ENCODE measurements at places on chromosomes 1 and 21.

DNA sequence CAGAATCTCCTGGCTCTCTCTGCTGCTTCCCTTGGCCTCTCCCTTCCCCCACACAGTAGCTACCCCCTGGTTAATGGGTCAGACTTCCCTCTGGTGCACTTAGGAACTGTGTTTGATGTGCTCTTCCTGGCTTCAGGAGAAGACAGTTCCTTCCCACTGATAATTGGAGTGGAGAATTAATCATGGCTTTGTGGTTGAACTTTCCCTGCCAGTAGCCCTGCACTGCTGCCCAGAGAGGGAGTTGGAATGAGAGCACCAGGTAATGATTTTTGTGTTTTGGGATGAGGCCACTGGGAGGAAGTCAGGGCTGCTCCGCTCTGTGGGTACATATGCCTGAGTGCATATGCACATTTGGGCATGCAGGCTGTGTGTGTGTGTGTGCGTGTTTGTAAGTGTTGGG is 39.7 kb upstream of the PADI2 start:
- no peak for DNase-seq

DNA sequence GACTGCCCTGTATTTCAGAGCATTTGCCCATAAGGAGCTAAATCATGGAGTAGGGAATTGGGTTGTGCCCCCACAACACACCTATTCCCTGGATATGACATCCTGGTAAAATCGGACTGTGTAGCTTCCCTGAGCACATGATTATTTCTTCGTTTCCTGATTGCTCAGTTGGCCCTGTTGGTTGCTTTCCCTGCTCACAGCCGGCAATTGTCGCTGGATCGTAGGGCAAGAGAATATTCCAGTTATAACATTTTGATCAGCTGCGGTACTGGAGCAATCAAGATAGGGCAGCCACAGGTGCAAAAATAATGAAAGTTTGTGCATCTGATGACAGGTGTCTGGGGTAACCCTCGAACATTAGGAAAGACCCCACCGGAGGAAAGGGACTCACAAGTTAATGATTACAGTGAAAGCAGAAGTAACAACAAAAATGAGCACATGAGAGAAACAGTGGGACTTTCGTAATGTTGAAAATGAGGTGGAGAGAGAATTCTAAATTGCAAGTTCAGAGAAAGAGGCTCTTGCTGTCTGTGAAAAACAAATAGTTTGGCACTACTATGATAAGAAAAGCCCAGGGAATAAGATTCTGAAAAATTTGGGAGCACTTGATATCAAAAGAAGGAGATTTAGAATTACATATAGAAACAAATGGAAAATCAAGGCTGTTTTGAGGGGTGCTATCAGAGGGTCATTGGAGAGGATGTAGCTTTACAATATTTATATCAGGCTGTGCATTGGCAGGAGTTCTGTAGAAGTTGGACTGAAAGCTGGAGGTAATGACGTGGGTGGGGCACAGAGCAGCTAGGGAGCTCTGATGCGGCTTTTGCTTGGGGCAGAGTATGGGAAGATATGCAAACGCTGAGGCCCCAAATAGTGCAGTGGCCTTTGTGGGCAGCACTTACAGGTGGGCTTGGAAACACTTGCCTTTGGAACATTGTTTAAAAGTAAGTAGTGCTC is at the start of gene MAB21L3:
Gene MAB21L3 (plus strand): TSS at position 833 of the 957 bp plus-strand sequence. CDS start 1,217 bp downstream, outside the sequence.
- no peak for DNase-seq

GRCh38 chr21:39669485-39669884 is 56.7 kb downstream of the B3GALT5 start:
- no peak for DNase-seq

GRCh38 chr1:204716660-204717059 is 31.1 kb upstream of the LRRN2 start:
- DNase-seq, result no peak

- DNase-seq, result no peak
These were observed 56.3 kb downstream of the SLC9A1 start for GRCh38 chr1:27098431-27099134.

DNA sequence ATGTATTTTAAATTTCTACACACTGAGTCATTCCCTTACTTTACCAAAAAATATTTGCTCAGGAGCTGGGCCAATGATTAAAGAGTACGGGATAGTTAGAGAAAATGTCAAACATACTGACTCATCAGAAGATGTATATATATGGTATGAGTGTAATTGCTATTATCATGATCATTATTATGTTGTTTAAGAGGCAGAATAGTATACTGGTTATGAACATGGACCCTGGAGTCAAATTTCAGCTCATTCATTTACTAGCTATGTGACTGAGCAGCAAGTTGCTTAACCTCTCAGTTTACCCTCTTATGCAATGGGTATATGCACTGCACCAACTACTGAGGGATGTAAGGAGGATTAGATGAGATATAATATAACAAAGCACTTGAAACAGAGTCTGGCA is 41.2 kb upstream of the USH2A start:
- peak; percentile 81 for DNase-seq

DNA sequence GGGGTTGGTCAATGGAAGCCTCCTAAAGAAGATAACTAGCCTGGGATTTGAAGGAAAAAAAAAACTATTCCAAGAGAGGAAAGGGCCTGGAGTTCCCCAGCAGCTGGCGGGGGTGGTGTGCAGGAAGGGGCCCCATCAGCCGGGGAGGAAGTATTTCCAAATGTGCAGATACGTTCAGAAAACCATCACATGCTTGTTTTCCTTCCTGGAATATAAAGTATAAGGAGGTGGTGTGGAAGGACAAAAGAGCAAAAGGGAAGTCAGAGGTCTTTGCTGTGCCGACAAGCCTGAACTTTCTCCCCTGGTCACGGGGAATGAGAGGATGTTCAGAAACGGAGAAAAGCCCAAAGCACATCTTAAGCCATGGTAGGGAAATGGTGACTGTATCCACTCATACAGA is 72.0 kb upstream of the BACE2 start:
- DNase-seq, result no peak

DNA sequence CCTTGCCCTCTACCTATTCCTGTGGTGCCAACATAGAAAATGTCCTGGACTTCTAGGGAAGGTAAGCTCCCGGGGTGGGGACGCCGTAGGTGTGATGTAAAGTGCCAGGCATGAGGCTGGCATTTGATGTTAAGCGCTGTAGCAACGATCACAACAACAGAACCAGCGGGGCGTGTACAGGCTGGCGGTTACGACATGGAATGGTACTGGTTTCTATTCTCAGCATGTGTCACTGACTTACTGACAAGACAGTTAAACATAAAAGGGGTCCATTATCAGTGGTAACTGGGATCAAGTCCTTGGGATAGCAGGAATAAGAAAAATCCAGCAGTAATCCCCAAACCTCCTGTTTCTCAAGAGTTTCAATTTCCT is 58.9 kb downstream of the TGFBR3 start:
- no peak for DNase-seq

GRCh38 chr1:31183927-31184554 is 55.6 kb downstream of the NKAIN1 start:
- peak; percentile 71 for DNase-seq

- peak; percentile 58 for DNase-seq
These were observed 117.1 kb upstream of the IPO9 start for GRCh38 chr1:201711811-201712210.

DNA sequence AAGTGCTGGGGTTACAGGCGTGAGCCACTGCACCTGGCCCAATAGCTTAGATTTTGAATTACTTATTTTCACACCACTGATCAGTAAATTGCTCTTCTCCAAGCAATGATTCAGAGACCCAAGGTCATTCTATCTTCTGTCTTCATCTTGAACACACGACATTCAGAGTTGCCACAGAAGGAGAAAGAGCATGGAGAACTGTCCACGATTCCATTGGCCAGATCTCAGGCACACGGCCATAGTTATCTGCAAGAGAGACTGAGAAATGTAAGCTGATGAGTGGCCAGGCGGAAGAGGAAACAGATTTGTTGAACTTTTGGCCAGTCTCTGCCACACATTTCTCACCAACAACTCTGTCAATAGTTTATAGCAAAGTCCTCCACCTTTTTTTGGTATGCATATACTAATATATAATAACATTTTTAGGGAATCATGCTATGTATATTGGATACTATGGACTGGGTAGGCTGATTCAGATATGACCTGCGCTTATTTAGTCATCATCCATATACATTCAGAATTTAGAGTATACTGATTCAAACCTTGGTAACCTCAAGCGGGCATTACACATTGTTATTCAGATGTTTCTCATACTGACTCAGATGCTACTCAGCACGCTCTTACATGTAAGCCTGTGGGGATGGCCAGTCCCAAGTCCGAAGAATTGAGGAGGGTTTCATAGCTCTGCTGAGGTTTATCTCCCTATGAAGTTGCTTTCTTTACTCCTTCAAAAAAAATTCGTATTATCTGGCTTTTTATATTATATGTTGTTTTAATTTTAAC is 25.5 kb upstream of the CAP1 start:
- peak; percentile 81 for DNase-seq

DNA sequence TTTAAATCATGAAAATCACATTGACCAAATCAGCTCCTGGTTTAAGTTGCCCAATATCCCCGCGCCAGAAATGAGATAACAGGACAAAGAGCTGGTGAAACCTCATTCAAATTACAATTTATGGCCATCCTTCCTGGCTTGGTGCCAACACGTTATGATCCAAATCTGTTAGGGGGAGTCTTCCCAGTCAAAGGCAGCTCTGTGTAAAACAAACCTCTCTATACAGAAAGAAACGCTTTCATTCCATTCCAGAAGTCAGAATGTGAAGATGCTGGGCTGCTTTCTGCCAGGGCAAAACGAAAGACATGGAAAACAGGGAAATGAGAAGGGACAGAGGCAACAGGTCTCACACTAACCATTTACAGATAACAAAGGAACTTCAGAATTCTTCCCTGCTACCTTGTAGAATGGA is 53.5 kb upstream of the TIAM1 start:
- no peak for DNase-seq

DNA sequence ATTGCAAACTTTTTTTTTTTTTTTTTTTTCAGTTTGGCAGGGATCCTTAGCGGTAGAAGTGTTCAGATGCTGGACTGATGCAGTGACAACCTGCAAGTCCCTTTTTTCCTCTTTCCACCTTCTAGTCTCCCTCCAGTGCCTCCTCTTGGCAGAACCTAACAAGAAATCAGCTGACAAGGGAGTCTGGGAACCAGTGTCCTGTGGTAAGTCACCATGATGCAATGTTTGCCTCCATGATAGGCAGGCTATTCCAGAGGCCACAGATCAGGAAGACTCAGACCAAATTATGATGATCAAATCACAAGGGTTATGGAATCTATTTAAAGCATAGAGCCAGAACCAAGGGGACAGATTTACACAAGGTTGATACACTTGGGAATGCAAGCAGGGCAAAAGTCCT is 3.0 kb upstream of the CD34 start:
- no peak for DNase-seq

DNA sequence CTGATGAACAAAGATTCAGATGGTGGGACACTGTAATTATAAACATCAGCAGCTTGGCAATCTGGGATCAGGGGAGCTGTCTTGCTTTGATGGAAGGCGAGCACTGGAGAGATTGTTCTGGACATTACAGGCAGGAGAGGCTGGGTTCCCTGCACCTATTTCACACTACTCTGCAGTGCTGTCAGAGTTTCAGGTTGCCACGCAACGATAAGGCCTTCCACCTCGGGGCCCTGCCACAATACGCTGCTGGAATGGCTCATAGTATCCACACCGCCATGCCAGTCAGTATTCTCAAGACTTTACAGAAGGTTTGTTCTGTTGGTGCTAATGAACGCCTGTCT is 96.8 kb downstream of the GLIS1 start:
- no peak for DNase-seq

DNA sequence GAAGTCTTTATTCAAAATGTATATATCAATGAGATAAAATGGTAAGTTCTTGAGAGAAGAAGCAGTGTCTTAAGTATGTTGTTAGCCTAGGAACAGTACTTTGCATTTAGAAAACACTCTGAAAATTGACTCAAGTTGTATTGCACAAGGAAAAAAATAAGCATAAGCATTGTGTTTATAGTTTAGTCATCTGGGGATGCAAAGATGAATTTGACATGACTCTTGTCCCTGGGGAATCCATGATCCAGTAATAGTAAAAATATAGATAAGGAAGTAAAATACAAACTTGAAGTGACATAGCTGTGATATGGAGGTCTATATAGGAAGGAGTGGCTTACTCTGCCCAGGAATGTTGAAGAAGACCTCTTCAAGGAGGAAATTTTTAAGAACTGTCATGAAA is 185.0 kb upstream of the PTBP2 start:
- DNase-seq, result peak; percentile 34

Measured in adipocyte (in vitro differentiated cells).